ENCODE measurements at places on chromosomes 1 and 21.

DNA sequence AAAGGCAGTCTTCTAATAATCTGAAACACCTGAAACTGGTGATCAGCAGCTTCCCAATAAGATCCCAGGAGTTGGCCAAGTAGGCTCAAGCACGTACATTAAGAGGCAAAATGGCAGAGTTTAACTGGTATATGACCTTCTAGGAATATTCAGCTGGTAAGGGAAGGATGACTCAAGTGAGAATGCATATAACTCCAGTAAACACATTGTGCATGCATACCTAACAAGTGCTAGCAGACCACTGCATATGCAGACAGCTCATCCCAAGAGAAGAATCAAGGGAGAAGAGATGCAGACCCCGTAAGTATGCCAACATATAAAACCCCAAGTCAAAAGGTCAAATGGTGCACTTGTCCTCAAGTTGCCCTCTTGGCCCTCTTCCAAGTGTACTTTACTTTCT lies 73.0 kb upstream of the ZRANB2 start:
- no peak for DNase-seq

DNA sequence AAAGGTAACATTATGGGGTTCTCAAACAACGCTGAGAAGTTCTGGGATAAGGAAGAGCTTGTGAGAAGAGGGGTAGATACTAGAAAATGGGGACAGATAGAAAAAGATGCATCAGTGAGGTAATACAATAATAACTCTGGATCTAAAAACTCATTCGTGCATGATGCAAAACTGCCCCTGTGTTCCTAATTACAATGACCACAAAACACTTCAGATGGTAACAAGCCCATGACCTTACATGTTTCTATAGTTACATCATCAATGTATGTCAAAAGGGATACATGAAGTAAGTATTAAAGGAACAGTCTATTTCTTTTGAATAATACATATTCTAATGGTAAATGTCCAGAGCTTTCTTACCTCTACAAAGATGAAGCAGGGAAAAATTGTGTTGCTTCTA lies 110.6 kb upstream of the PLPPR5 start:
- peak; percentile 52 for DNase-seq

GRCh38 chr1:67635055-67635809 lies 49.8 kb upstream of the GADD45A start:
- DNase-seq = no peak

- no peak for DNase-seq
These were observed 21.0 kb downstream of the PCSK9 start for GRCh38 chr1:55060133-55060999.

- no peak for DNase-seq
These were observed 247.1 kb downstream of the CHRM3 start for GRCh38 chr1:239633432-239633831.

GRCh38 chr1:54053745-54054437 lies 483 bp downstream of the TCEANC2 start:
- DNase-seq = peak; percentile 21

- DNase-seq = peak; percentile 30
These were observed 127.8 kb downstream of the RGS7 start for GRCh38 chr1:241229216-241229615.

DNA sequence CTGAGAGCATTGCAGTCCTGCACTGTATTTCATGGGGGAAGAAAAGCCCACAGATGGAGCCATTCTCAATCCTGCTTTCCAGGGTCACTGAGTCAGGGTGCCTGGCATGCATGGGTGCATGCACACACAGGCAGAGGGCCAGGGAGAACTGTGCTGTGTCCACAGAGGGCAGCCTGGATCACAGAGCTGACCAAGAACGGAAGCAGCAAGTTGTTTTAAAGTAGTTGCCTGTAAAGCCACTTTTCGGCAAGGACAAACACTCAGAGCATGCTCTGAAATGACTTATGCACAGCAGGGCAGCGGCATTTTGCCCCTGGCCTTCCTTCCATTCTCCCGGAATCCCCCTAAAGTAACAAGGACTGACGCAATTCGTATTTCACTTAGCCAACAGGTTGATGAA lies 3.6 kb downstream of the ERG start:
- peak; percentile 44 for DNase-seq

Data from EL (cell line).